Caudate nucleus (tissue), 63 donors: ENCODE measurements at places on chromosomes 7 and 10.

DNA sequence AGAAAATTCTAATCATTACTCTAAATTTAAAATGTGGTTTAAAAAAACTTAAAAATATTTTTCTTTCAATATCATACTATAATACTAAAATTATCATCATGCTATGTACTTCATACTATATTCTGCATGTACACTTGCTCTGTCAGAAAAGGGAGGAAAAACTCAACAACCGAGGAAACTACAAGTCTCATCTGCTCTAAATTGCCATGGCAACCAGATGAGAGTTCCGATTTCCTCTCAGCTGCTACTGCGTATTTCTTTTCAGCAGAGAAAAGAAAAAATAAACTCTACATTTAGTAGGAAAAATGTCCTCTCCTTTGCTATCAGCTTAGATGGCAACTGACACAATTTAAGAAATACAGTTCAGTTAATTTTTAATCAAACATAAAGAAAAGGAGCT, 178.9 kb downstream of the SRPK2 start:
- no peak for DNase-seq

- no peak for DNase-seq
Observed at GRCh38 chr10:132332433-132332754, 401 bp downstream of the LRRC27 start.

- no peak for DNase-seq
Observed at GRCh38 chr10:73407495-73407894, 6.4 kb downstream of the ANXA7 start.

DNA sequence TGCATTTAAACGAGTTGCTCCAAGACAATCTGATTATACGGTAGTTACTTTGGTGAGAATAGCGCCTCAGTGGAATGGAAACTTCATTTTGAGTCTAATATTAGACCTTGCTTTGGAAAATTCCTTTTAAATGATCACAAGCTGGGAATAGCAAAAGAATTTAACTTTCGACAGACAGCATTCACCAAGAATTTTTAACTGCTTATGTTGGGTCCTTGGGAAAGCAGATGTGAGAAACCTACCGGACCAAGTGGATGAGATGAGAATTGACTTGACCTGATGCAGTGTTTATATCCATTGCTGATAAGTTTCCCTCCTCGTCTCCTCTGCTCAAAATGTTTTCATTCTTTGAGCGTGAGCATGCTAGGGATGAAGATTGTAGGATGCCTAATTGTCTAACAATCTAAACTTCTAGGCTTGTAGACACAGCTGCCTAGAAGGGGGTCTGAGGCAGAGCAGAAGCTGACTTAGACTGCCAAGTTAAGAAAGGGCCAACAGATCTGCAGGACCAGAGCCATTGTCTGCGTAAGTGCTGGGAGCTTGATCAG, 126.9 kb downstream of the CNNM2 start:
- DNase-seq: no peak

DNA sequence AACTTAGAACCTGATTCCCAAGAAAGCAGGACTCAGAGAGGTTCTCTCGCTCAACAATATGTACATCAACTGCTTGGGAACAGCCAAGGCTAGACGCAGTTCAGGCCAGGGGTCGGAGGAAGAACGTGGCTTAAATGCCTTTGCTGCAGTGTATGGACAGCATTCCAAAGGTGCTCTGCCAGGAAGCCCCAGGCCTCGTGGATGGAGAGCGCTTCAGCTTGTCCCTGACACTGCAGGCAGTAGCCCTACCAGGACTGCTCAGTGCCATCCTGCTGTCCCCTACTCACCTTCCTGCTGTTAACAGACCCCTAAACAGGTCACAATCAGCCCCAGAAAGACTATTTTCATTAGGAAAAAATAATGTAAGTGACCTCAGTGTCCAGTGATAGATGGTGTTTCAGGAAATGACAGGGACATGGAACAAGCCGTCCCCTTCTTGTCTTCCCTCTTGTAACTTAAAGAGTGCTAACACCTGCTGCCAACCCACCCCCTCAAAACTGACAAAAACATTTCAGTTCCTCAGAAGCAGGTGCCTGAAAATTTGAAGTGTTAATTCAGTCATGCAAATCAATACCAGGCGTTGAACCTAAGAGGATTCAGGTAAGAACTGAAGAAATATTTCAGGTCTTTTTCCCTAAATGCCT, 16.5 kb downstream of the CREB3L2 start:
- DNase-seq: no peak

DNA sequence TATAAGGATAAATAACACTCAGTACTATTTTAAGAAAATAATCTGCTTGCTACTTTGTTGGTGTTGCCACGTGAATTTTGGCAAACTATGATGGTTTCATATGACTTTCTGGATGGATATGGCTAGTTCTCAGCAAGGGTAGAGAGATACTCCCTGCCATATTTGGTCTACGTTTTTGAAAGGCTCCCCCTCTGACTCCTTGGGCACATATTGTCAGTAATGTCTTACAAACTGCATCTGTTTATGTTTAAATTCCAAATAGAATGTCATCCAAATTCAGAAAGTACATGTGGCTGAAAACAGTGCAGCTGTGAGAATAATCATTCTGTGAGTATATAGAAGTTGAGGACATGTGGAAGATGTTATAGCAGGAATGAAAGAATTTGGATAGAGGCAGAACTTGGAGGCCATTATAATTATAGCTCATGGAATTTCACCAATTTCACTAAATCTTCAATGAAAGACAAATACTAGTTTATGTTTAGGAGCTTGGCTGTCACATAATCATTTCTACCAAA, 107.8 kb downstream of the SRI start:
- DNase-seq: no peak

- DNase-seq: no peak
Observed at GRCh38 chr10:74521526-74521925, 304.9 kb upstream of the KAT6B start.

DNA sequence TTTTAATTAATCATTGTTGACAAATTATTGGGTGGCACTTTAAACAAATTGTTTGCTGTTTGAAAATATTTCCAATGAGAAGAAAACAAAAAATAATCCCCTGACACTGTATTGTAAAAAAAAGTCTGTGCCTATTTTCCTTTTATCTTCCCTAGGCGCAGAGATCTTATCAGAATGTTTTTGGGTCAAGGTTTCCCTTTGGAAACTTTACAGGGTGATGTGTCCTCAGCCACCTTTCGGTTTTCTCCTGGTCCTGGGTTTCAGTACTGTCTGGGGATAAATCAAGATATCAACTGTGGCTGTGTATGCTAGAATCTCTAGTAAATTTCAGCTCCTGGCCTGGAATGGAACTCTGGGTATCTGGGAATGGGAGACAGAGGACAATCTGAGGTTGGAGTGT, 1.4 kb downstream of the ZNF107 start:
- DNase-seq: no peak

DNA sequence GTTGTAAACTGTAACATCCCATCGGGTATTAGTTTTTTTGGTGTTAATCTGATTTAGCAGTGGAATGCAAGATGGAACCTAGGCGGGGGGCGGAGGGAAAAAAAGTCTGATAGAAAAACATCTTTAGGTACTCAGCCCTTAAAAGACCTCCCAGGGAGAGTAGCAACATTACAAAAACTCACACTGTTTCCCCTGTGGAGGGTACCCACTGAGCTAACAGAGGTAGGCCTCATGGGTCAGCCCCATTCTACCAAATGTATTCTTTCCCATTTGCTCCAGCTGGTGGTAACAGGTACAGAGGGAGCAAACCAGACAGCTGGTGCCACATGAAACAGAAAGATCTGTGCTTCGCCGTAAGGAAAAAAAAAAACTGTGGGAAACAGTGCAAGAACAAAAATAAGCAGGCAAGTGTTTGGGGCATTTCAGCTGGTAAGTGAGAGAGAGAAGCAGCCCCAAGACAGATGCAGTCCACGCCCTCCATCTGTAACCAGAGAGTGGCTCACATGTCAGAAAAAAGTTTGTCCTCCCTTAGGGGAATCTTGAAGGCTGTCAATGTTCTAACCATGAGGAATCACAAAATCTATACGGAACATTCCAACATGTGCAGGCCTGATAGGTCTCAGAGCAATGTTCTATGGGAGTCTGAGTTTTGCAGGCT, 65.3 kb downstream of the HOXA1 start:
- no peak for DNase-seq

- DNase-seq: no peak
Observed at GRCh38 chr7:77954773-77955555, 156.4 kb downstream of the PHTF2 start.

- no peak for DNase-seq
Observed at GRCh38 chr10:56874950-56875349, 513.9 kb upstream of the ZWINT start.

DNA sequence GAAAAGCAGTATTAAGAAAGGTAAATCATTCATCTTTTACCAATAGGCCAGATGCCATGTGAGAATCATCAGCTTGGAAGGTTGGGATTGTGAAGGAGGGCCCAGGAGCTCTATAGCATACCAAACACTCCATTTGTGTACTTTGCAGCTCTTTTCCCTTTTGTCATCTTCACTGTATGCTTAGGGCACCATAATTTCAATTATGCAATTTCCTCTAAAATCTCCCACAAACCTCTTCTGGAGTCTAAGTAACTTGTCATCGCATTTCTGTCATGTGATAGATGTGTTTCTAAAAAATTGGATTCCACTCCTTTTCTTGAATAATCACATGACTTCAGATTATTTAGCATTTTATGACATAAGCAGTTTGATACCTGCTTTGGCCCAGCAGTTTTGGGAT, 17.9 kb downstream of the RPP30 start:
- no peak for DNase-seq

DNA sequence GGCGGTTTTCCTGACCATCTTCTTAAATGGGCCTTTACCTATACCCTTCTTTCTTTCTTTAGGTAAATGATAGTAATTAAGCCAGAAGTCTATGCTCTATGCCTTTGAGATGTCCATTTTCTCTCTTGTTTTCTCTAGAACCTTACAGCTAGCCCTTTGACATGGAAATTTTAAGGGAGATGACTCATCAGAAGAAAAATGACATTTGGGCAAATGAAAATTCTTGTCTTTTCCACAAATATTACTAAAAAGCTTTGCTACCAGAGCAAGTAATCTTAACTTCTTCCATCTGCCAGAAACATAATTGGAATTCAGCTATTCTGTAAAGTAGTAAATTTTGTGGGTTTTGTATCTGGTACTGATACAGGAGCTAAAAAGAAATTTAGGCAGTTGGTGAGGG, 59.5 kb downstream of the CCDC3 start:
- DNase-seq: no peak

DNA sequence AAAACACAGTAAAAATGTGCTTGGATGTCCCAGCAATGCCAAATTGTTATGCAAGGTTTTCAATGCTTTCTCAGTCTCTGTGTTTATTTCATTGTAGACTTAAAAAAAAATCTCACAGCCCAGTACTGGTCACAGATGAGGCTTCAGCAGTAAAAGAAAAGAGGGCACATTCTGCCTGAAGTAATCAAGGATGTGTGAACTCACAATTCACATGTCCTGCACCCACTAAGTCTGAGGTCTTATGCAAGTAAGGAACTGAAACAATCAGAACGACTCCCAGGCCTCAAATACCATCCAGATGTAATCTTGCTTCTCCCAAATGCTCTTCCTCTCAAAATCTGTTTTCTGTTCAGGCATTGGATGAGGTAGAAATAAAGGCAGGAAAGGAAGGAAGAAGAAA, 33.7 kb downstream of the ADRB1 start:
- no peak for DNase-seq

DNA sequence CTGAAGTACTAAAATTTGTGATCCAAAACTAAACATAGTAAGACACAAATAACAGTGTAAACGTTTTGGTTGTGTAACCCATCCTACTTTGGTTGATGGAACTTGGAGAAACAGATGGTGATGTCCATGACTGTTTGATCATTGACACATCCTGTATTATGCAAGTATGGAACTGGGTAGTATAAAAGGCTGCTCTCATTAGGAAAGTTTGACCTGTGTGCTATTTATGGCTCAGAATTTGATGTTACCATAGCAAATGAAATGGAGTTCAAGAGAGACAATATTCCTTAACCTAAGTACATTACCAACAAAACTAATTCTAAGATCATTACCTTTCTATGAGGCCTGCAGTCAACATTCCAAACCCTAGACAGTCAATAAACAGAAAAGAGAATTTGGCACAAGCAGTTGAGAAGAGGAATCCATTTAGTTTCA, 39.9 kb downstream of the DKK1 start:
- no peak for DNase-seq

- no peak for DNase-seq
Observed at GRCh38 chr10:92702301-92702916, 12.7 kb downstream of the HHEX start.

GRCh38 chr10:114262496-114262895, 23.4 kb downstream of the VWA2 start:
- DNase-seq: no peak

DNA sequence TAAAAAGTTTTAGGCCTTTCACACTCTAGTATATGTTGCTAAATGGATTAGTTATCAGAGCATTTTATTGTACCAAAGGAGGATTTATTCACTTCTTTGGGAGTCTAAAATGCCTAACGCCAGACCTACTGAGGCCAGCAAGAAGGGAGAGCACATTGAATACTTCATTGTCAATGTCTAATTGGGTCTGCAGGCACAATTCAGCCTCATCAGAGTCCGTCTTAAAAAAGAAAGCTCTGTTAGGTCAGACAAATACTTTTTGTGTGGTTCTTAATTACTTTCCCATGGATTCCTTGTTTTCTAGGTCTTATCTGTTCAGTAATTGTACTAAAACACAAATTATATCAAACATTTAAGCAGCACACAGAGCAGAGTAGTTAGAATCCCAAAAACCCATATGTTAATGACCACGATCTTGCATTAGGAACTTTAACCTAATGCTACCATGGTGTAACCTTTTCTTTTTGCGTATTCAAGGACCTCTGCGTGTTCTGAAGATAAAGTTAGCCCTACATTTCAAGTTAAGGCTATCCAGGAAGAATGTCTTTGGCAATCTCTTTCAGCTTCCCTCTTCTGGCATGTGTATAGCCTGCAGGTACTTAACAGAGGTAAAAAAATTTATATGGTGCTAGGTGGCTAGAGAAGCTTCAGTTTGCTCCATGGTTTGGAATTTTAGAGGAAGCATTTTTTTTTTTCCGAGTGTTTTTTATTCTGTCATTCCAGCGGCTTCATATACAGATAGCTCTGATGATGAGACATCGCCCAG, 45.7 kb upstream of the STRIP2 start:
- no peak for DNase-seq

DNA sequence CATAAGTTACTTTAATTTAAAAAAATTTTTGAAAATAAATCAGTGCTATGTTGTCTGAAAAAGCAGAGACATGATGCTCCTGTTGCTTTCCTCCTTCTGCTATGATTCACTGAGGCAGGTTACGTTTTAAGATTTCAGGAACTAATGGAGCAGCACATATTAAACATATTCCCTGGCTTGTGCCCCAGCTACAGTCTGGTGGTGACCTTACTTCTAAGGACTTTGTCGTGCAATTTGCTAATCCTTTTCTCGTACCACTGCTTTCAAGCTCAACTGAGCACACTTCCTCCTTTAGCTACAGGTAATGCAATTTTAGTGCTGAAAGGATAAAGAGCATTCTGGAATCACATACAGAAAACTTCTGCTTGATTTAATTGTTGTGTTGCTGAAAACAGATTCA, 16.2 kb upstream of the PRR15 start:
- DNase-seq: no peak

GRCh38 chr7:71430246-71430645, 298.3 kb downstream of the GALNT17 start:
- no peak for DNase-seq
